Osteoblast (primary cell): ENCODE measurements at places on chromosomes 2 and 18.

GRCh38 chr2:60936757-60937156 lies 55.4 kb downstream of the REL start:
- DNase-seq = no peak

DNA sequence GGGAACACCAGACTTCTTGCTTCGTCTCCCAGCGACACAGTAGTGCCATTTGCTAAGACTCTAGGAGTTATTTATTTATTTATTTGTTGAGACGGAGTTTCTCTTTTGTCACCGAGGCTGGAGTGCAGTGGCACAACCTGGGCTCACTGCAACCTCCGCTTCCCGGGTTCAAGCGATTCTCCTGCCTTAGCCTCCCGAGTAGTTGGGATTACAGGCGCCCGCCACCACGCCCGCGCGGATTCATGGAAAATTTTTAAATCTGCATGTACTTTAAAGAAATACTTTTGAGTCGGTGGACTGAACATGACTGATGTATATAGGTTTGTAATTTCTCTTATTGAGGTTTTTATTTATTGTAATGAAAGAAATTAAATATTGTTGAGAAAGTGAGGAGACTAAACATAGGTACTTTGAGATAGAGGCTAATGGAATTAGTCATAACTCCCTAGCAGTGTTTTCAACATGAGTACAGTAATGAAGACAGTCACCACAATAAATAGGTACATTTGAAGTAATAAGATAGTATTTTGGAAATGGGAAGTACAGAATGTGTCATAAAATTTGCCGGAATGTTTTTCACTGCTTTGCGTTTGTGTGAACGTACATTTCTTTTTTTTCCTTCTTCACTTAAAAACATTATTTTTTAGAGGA lies 983 bp downstream of the MTX2 start:
- DNase-seq = no peak

DNA sequence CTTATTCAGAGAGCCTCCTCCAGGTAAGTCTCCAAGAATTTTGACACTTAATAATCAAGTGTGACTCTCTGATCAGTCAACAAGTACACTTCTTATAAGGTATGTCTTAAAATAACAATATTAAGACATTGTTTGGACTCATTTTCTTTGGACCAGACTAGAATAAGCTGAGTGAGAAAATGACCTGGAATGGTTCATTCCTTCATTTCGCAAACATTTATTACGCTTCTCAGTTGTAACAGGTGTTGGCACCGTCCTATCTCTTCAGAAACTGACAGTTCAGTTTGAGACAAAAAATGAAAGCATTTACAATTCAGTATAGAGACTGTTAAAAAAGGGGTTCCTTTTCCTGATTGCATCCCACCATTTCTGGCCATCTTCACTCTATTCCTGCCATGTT lies 46.6 kb downstream of the TSPYL6 start:
- DNase-seq = no peak

DNA sequence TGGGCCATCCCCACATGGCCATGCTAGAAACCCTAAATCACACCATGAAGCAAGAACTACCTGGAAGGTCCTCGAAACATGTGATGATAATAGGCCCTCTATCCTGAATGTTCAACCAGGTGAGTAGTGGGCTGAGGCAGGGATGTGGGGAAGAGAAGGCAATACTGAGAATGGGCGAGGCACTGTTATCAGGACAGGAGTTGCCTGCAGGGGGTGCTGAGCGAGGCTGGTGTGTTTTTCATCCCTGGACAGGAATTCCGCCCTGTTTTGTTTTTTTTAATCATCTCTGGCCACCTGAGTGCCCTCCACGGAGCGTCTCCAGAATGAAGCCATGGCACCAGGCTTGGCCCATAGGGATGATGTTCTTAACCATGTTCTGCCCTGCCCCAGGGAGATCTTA lies 103.0 kb upstream of the SOX11 start:
- no peak for DNase-seq

DNA sequence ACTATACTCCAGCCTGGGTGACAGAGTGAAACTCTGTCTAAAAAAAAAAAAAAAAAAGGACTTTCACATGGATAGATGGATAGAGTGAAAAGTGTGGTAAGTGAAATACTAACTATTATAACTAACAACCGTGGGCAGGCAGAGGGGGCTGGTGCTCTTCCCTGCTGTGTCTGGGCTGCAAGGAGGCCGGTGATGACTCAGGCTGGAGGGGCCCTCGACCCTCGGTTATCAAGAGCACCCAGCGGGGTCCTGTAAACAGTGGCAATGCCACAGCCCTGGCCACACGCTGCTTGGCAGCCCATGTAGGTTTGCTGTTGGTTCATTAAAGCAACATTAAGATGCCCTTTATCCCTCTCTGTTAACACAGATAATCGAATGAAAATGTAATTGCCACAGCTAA lies 184.8 kb upstream of the RAB12 start:
- no peak for DNase-seq

DNA sequence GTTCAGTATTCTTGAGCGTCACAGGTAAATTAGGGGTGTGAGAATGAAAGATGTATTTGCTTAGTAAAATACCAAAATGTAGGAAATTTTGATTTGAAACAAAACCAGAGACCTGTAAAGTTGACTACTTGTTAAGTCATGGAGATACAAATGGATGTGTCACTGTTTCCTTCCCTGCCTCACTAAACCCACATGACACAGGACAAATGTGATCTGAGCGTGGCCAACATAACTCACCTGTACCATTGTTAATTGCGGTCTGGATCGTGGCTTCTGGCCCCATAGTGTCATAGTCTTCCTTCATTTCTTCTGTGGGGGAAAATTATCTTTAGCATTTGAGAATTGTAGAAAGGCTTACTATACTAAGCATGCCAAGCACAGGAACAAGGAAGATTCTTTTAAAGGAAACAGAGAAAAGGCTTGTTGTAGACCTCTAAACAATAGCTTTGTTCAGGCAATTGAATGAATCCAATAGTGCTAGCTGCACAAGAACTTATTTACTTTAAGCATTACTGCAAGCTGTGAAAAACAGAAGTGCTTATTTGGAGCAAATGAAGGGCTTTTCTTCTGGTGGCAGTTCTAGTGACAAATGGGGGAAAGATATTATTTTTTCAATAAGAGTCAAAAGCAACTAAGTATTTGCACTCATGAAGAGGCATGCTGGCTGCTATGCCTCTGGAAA lies 95.2 kb downstream of the ZEB2 start:
- DNase-seq = no peak

DNA sequence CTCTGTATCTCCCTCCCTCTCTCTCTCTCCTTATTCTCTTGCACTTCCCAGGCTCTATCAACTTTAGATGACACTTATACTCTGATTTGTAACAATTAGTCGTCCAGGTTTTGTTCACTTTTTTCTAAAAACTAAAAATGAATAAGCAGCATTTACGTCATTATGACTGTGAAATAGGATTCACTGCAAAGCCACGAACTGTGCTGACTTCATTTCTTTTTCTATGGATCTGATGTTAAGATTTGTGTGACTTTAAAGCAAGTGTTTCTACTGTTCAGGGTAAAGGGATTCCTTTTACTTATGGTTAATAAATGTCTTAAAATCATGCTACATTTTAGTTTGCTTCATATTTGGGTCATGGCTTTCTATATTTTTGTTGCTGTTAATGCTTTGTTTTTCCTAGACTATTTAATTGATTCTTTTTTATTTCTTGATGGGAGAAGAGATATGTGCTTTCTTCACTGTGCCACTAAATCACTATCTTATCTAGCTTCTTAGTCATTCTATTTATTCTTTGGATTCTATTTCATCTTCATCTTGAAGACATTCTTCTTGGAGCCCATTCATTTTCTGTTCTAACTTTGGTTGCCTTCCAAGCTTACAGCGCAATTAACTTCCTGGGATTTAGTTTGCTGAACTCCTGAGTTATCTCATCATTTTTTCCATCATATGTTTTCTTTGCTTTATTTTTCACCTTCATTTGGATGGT lies 480.4 kb upstream of the TRIB2 start:
- peak; percentile 29 for DNase-seq

DNA sequence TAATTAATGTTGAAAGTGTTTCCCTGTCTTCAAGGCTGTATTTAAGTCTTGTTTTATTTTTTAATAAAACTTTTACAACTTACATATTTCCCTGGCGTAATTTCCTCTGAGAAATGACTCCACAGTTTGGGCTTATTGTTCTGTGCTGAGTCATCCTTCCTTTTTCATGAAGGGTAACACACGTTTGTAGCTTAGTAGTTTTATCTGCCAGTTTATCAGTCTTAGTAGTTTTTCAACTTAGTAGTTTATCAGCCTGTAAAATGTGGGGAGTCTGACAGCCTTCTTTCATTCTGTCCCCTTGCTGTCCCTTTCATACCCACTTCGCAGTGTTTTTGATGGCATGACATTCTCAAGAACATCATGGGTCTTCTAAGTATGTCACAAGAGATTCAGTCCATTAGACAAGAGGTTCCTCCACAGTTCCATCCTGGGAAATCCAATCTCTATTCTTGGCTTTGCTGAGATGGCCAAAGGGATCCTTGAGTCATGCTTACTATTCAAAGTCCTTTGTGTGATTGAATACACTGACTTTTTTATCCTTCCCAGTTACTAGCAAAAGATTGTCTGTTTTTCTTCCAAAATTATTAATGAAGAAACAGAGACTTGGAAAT lies 60.0 kb upstream of the SGPP2 start:
- no peak for DNase-seq

DNA sequence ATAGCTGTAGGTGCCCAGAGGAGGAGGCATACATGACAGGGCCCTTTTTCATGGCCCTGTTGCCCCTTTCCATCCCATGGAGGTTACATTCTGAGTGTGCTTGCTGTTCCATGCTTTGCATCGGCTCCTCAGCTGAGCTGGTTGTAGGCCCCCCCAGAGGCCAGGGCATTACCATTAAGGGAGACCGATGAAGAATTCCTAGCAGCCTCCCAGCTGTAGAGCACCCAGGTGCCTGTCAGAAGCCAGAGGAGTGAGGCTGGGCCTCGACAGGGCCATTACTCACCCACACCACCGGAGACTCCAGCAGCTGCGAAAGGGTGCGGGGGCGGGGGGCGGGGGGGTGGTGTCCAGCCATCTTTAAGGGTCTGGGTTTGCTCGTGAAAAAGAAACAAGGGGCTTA lies 72.2 kb downstream of the GALNT14 start:
- DNase-seq = no peak

DNA sequence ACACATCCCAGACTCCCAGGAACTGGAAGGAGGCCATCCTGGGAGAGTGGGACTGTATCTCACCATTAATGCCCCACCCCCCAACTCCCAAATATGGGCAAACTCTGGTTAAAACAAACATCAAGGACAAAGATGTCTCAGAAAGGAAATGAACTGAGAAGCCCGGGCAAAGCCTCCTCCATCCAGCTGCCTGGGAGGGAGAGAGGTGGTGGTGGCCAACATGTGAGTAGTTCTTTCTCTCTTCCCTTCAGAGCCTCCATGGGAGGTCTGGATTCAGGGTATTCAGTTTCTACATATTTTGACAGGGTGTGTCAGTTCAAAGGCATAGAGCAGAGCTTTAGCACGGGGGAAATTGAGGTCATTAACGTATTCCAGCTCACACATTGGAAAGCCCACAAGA lies 57.5 kb downstream of the CXCR4 start:
- DNase-seq = no peak

GRCh38 chr18:49072940-49073339 lies 122.2 kb upstream of the SMAD7 start:
- peak; percentile 63 for DNase-seq

GRCh38 chr2:40004336-40004735 lies 225.3 kb upstream of the THUMPD2 start:
- DNase-seq = peak; percentile 73

- DNase-seq = no peak
Observed at GRCh38 chr2:232376260-232376659, 2.3 kb upstream of the ALPP start.

DNA sequence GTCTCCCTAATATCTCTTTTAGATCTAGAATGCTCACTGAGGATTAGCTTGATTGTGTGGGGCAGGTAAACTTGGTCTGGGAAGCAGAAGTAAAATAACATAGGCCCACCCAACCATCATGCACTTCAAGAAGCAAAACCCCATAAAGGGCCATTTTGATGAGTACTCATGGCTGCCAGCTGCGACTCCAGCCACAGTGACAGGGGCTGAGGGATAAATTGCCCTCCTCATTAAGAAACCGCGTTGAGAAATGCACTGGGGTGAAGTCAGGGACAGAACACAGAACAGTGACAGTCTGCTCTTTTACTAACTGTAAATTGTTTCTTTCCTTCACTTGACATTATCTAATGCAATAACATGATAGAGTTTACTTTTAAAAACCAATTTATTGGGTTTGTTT lies 60.2 kb downstream of the RND3 start:
- DNase-seq = no peak

- DNase-seq = no peak
Observed at GRCh38 chr2:237509151-237509550, 22.1 kb downstream of the MLPH start.

DNA sequence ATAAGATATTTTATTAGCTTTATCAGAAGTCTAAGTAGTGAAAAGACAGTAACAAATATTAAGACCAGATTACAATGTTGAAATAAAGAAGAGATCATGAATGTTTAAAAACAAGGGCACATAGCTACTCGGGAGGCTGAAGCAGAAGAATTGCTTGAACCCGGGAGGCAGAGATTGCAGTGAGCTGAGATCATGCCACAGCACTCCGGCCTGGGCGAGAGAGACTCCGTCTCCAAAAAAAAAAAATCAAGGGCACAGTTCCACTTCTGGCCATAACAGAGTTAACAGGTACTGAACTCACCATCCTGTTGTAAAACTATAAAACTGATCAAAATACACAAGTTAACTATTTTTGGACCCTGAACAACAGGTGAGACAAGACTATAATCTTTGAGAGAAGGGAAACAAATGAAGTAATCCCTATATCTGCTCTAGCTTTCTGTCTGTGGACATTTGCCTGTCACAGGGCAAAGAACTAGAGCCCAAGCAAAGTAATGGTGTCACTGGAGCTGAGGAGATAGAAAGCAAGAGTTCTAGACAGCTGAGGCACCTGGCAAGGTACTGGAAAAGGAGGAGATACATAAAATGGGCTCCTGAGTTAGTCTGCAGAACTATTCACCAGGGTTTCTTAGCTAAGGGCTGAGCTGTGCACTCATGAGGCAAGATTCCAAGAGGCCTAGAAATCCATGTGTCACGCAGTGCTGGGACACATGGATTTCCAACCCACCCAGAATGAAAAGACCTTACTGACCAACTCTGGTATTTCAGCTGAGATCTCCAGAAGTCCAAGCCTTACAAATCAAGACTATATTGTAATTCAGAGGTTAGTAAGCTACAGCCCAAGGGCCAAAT lies 15.2 kb downstream of the MMADHC start:
- DNase-seq = no peak

DNA sequence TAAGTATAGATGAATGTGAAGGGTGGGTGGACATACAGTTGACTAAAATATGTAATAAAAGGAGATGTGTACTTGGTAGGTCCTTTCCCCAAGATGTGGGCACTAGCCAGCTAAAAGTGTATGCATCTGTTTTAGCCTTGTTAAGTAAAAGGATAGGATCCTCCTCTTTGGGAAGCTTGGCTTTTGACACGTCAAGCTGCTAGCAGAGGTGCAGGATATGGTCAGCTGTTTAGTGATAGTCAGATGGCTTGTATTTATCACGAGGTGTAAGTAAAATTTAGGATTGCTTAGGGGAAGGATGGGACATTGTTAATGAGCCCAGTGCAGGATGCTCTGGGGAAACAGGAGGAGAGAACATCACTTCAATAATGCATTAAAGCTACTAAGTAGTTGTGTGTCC lies 1.5 kb downstream of the MFSD6 start:
- DNase-seq = peak; percentile 47

GRCh38 chr2:30608643-30609042 lies 161.6 kb downstream of the LCLAT1 start:
- no peak for DNase-seq
